ENCODE measurements at places on chromosomes 11 and 22. TPM values are rescaled to one million over a fixed set of nuclear protein-coding genes. Genes with fewer than 3 reads are reported as not detected.
A peak's percentile ranks its signal among the peaks of the same experiment; 100 is the strongest.

DNA sequence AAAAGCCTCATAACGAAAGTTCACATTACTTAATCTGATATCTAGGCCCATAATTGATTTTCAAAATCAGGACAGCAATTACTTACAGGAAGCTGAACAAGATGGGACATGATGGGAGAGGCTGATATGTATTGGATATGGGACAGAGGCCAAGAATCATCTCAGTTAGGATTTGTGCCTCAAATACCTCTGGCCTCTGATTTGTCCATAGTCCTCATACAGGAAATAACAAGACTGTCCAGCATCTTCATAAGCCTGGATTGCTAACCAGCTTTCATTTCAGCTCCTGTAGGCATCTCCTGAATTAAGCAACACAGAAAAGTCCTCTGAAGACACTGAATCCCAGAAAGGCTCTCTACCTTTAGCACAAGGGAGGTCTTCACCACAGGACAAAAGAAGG is 4.3 kb upstream of the MRGPRX4 start:
- DNase-seq: no peak

The TST gene
- total RNA-seq: 46.9 TPM

DNA sequence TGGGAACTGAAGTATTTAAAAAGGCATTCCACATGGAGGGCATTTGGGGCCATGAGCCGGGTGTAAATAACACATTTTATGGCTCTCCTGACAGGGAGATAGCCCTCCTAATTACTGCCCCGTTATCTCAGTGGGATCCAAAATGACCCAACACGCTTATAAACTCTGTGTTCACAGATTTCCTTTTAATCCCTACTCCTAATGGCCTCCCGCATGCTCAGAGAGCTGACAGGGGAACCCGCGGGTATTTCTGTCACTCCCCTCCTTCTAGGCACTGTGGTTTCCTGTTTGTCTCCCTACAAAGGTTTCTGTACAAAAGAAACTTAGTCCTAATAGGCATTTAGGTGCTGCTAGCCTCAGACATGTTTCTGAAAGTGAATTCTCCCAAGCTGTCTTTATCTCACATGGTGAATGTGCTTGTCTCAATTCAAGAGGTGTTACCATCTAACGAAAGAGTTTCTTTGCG is 202.8 kb upstream of the SEZ6L start:
- DNase-seq: no peak

The ACTN3 gene
- 0.07 TPM for total RNA-seq

DNA sequence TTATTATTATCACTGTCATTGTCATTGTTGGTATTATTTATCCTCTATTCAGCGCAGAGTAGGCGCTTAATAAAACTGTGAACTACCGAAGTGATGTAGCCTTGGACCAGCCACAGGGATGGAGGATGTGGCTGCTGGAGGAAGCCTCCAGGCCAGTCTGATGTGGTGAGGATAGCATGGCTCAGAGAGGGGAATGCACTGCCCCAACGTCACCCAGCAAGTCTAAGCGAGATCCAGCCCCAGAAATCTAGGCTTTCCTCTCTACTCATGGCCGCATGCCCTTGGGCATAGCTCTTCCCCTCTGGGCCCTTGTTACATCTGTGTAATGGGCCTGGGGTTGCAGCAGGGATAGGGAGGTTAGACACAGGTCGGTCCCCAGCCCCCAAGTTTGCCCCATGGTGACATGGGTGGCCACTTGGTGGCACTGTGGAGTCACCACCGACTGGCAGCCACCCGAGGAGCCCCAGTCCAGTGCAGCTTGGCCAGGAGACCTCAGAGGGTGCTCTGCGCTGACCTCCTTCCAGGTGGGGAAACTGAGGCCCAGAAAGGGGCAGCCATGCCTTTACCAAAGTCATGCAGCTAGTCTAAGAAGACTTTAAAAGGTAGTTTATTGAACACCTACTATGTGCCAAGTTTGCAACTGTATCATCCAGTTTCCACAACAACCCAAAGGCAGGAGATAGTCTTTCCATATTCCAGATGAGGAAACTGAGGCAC is 395.7 kb downstream of the MN1 start:
- DNase-seq: peak; percentile 17

- DNase-seq: peak; percentile 2
Measured at GRCh38 chr11:108734956-108735559, 70.2 kb downstream of the DDX10 start.

The OMP gene
- total RNA-seq: 0.42 TPM

The PGGHG gene
- total RNA-seq: 13.6 TPM

DNA sequence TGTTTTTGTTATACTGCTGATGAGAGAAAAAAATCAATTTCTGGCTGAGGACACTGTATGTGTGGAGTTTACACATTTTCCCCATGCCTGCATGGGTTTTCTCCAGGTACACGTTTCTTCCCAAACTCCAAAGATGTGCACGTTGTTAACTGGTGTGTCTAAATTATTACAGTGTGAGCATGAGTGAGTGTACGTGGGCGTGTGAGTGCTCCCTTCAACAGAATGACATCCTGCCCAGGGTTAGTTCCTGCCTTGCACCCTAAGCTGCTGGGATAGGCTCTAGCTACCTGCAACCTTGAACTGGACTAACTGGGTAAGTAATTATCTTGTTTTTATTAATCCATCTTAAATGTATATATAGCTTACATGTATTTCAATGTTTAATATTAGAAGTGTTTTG is 5.5 kb downstream of the NPAT start:
- no peak for DNase-seq

The CNTN5 gene
- not detected for total RNA-seq

- DNase-seq: no peak
Measured at GRCh38 chr22:35604621-35605368, 12.3 kb downstream of the MB start.

The CLMP gene
- total RNA-seq: 12.3 TPM

The C22orf31 gene
- not detected for total RNA-seq

The OR8D1 gene
- not detected for total RNA-seq

- no peak for DNase-seq
Measured at GRCh38 chr11:55707029-55707428, 45.0 kb downstream of the OR4C6 start.

The EMID1 gene
- total RNA-seq: not detected

GRCh38 chr22:28002181-28002700 is 83.2 kb upstream of the PITPNB start:
- DNase-seq: no peak

The SCUBE2 gene
- 0.73 TPM for total RNA-seq

DNA sequence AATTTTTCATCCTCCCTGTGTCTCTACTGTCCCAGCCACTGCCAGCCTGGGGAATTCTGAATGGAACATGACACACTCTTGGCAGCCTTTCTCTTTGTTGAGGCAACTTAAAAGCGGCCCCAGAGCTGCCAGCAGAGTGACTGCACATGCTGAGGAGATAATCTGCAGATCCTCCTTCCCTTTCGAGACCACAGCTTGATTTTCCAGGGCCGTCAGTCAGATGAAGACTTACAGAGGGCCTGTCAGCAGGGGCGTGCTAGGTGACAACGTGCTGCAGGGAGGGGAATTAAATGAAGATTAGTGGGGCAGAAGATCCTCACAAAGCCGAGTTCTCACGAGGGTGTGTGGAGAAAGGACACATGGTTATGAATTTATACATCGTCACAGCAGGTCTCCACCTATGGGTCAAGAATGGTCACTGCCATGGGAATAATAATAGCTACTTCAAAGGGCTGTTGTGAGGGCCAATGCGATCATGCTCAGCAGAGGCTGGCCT is 193.5 kb upstream of the PITPNB start:
- no peak for DNase-seq

GRCh38 chr11:118916842-118917388 is 8.8 kb downstream of the BCL9L start:
- no peak for DNase-seq

DNA sequence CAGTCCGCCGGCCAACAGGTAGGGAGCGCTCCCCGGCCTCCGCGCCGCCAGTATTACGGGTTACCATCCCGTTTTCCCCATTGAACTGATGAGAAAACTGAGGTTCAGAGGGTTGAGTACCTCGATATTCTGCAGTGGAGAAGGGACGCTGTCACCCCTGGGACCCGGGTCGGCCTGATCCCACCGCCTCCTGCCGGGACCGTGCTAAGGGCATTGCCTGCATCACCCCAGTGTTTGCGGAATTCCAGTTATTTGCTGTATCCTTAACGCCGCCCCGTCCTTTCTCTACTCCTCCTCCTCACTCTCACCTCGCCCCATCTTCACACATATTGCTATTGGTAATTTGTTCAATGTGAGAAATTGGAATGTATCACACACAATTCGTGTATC is 370 bp upstream of the A4GALT start:
- DNase-seq: no peak

- DNase-seq: no peak
Measured at GRCh38 chr11:64915376-64915887, 1.6 kb downstream of the ATG2A start.

DNA sequence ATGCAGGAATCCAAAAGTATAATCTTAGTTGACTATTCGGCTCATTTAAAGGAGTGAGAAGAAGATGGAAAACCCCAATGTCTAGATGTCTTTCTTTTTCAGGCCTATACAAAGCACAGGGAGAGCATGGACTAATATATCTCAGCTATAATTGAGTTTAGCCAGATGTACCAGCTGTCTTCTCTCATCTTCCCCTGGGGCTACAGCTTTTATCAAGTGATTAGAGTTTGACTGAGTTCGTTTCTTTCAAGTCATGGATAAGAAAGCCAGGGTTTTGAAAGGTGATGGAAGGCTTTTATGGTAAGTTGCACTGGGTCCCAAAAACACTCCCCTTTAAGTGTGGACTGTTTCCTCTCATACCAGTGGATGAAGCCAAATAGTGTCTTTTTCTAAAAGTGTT is 1172.8 kb upstream of the TENM4 start:
- no peak for DNase-seq

DNA sequence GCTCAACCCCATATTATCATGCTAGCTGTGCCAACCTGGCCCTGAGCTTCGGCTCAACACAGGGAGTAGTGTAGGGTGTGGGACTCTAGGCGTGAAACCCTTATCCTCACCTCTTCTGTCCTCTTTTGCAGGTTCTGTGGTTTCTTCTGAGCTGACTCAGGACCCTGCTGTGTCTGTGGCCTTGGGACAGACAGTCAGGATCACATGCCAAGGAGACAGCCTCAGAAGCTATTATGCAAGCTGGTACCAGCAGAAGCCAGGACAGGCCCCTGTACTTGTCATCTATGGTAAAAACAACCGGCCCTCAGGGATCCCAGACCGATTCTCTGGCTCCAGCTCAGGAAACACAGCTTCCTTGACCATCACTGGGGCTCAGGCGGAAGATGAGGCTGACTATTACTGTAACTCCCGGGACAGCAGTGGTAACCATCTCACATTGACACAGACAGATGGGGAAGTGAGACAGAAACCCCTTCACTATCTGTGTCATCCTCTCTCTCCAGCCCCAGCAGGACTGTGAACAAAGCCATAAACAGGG is 76.4 kb downstream of the GGTLC2 start:
- no peak for DNase-seq

The THOC5 gene
- total RNA-seq: 55.1 TPM

GRCh38 chr11:29025001-29025400 is 916.8 kb downstream of the METTL15 start:
- no peak for DNase-seq

The CATSPER1 gene
- total RNA-seq: 0.20 TPM

The GCAT gene
- 33.8 TPM for total RNA-seq

The MN1 gene
- total RNA-seq: 0.42 TPM

DNA sequence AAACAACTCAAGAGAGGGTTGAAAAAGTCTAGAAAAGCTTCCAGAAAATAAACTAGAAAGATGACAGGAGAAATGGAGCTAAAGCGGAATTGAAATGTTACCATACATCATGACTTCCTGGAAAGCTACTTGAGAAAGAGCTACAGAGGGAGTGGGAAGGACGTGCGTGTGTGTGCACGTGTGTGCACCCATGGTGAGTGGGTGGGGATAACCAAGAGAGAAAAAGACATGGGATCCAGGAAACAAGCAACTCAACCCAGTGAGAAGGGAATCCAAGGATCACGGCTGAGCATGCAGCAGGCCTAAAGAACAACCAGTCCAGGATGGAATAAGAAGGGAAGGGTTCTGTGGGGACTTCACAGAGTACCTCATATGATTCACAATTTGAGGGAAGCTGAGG is 21.6 kb downstream of the APOL1 start:
- DNase-seq: no peak

GRCh38 chr11:134069426-134070341 is 812 bp downstream of the JAM3 start:
- no peak for DNase-seq

- DNase-seq: no peak
Measured at GRCh38 chr11:77069336-77069968, 2.7 kb downstream of the CAPN5 start.

- DNase-seq: no peak
Measured at GRCh38 chr11:20056950-20057943, 103.0 kb downstream of the DBX1 start.

DNA sequence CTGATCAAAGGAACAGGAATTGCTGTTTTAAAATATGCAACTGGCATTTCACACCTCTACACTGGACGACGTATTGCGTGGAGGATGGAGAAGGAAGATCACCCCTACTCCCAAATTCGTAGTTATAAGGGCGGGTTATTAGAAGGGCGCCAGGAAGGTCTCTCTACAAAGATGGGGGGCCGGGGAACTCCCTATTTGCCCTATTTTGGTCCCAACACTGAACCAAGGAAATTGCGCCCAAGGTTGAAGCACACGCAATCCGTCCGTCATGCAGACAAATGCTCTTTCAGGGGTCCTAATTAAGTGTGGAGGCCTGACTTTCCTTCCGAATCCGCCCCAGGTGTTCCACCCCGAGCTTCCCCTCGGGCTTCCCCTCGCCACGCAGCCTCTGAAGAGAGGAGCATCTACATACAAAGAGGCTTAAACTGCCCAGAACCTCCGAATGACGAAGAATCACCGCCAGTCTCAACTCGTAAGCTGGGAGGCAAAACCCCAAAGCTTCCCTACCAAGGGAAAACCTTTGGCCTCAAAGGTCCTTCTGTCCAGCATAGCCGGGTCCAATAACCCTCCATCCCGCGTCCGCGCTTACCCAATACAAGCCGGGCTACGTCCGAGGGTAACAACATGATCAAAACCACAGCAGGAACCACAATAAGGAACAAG is 396 bp downstream of the NPAT start:
- DNase-seq: no peak

DNA sequence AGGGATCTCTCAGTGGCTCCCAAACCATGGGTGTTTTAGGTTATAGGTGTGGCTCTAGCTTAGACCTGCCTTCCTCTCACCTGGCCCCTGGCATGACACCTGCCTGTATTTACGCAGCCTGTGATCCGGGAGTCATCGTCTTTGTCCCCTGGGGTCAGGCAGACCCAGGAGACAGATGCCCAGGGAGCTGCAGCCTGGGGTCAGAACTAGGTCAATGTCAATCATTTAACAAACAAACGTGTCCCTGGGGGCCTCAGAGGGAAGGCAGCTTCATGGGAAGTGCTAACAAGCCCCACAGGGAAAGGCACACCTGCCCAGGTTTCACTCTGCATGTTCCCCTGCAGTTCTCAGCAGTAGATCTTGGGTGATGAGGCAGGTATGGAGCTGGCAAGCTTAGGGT is 12.0 kb downstream of the BACE1-AS start:
- DNase-seq: no peak
